Activated naive CD4-positive, alpha-beta T cell treated with Interleukin-2 at 50 U/mL for 16 hours (primary cell): ENCODE measurements at places on chromosomes 13 and 19.

DNA sequence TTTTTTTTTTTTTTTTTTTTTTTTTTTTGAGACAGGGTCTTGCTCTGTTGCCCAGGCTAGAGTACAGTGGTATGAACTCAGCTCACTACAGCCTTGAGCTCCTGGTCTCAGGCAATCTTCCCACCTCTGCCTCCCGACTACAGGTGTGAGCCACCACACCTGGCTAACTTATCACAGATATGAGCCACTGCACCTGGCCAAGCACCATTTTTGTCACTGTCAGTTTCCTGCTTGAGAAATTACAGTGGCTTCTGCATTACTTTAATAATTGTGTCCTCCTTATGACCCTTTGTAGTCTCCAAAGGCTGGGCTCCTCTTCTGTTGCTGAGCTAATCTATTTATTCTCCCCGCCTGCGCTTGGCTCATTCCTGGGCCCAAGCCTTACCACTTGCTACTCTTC lies 16.0 kb downstream of the UBE2L5 start:
- no peak for DNase-seq

DNA sequence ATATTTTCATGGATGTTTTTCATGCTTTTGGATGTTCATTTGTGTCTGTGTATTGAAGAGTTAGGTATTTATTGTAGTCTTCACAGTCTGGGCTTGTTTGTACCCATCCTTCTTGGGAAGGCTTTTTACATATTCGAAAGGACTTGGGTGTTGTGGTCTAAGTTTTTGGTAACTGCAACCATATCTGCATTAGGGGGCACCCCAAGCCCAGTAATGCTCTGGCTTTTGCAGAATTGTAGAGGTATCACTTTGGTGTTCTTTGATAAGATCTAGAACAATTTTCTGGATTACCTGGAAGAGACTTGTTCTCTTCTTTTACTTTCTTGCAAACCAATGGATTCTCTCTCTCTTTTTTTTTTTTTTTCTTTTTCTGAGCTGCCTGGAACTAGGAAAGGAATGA lies 581.3 kb downstream of the DACH1 start:
- DNase-seq: peak; percentile 7

DNA sequence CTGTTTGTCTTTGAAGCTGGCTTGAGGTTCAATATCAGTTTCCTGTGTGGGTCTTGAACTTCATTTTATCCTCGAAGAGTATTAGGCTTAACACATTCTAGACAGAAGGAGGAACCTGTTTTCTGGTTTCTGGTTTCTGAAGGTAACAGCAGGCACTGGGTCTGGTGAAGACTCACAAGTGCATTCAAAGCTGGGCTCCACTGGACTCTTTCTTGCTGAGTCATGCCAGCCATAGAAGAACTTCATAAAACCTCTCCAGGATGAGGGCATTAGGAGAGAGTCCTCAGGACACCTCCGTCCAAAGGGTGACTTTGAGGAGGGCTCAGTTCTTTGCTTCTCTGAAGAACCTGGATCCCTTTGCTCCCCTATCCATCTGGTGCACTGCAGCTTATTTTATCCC lies 668.6 kb upstream of the SLC10A2 start:
- no peak for DNase-seq

DNA sequence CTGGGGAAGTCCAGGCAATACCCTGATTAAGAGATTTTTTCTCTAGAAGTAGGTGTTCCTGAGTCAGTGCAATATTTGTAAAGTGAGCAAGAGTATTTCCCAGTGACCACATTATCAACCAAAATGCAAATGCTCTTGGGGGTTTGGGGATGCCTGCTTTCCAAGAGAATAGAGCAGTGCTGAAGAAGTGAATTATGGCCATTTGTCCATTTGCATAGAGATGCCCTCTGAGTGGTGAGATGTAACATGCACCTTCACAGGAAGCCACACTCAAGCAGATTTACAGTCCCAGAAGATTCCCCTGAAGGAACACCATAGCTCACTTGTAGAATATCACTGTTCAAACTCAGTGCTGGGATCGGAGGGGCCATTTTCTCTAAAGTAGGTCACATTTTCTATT lies 71.8 kb downstream of the TNFSF11 start:
- DNase-seq: no peak

GRCh38 chr13:110454956-110455355 lies 106.6 kb downstream of the RAB20 start:
- DNase-seq: no peak

DNA sequence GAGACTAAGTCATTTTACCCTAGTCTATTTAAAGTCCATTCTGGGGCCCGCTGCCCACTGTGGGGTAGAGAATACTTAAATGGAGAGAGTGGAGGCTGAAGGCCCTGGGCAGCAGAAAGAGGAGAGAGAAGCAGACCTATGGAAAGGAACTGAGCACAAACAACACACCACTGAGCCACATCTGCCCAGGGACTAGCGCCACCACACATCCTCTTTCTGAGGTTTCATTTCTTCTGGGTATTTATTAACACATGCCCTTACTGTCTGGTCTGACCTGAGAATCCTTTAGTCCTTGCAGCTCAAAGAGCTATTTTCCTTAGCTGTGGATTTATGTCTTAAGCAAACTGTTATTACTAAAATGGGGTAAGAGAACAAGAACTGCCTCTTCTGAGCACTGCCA lies 154.0 kb downstream of the NALCN start:
- no peak for DNase-seq

GRCh38 chr13:42009057-42009456 lies 39.4 kb upstream of the DGKH start:
- DNase-seq: no peak

DNA sequence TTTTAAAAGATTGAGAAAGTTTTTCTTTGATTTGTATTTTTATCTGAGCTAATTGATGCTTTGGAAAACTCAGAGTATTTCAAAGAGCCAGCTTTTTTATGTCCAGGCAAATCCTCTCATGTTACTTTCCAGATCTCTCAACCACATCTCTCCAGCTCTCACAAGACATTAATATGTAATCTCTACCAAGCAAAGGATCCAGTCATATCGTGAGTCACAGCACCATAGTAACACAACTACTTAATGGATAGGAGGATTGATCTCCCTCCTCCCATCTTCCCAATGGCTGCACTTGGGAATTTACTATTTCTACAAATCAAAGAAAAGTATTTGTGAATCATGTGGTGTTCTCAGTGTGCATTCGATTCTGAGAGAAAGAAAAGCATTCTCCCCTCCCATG lies 63.3 kb downstream of the POU4F1 start:
- DNase-seq: no peak

GRCh38 chr19:10333758-10334587 lies 644 bp upstream of the RAVER1 start:
- DNase-seq: no peak

DNA sequence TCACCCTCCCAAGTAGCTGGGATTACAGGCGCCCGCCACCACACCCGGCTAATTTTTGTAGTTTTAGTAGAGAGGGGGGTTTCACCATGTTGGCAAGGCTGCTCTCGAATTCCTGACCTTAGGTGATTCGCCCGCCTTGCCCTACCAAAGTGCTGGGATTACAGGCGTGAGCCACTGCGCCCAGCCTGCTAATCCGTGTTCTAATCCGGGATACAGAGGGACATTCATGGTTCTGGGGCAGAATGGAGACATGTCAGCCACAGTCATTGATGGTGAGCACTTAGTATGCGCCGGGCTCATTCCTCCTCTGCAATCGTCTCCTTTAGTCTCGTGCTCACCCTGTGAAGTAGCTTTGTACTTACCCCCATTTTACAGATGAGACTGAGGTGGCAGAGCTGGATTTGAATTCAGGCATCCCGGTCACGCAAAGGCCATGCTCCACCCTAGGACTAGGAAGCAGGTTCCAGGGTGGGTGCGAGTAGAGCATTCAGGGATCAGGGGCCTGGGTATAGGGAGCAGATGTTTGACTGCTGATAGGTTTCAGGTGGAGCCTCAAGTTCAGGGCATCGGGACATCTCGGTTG lies 8.2 kb downstream of the RRAS start:
- DNase-seq: no peak

DNA sequence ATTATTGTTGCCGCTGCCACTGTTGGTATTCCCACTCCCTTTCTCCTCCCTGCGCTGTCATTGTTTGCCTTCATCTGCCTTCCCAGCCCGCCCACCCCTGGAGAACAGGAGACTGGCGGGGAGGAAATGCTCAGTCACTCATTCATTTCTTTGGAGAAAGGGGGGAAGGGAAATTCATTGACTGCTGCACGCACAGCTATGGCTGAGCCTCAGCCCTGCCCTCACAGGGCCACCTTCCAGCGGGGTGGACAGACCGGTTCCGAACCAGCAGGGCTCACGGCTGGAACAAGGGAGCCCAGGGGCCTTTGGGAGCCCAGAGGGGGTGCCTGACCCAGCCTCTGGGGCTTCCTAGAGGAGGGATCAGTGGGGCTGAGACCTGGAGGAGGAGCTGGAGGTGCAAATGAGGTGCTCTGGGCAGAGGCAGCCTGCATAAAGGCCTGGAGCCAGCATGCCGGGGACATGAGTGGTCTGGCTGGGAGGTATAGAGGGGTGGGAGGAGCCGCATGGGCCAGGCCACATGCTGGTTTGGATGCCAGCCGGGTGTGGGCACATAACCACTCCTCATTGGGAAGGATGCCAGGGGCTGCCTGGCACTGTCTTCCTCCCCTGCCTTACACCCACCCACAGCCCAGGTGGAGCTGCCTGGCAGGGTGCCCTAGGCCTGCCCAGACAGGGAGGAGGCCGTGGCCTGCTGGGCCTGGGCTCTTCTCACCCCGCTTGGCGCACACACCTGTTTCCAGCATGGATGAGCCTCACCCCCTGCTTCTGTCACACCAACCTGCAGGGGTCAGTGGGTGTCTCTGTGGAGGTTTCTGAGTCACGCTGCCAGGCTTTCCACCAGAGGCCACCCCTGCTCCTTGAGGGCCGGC lies 26.8 kb downstream of the PPP5C start:
- DNase-seq: no peak

DNA sequence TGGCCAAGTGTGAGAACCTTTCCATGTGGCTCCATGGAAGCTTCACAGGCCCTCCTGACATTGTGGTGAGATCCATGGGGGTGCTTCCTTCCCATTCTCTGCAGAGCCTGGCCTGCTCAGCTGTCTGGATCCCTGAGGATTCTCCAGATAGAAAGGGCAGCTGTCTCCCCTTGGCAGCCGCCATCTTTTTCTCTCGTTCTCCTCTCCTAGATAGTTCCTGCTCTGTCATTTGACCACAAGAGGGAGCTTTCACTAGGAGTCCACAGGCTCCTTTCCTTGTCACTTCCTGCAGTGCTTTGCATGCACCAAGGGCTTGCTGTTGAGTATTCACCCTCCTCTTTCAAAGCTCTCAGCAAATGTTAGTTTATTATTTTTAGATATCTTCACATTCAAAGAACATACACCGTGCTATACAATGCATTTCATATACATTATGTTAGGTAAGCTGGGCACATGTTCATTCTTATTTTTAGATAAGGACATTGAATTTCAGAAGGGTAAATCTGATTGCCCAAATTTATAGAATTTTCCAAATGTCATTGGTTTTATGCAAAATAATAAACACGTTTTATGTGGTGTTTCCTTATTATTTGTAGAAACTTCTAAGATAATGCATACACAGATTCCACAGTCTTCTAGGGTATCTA lies 133.2 kb downstream of the FRY start:
- DNase-seq: no peak

DNA sequence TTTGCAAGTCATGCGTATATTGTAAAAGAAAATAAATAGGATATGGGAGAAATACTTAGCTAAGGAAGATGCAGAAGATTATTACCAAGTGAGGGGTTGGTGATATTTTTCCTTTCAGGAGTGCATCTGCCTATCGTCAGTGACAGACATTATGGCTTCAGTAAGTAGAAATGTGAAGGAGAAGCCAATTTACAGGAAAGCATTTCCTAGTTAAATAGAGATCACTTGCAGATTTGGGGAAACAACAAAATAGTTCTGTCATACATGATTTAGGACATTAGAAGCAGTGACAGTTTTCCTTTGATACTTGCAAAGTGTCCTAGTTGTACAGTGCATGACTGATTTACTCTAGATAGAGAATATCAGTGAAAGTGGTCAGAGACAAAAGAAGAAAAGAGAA lies 747.8 kb upstream of the KLHL1 start:
- DNase-seq: no peak

DNA sequence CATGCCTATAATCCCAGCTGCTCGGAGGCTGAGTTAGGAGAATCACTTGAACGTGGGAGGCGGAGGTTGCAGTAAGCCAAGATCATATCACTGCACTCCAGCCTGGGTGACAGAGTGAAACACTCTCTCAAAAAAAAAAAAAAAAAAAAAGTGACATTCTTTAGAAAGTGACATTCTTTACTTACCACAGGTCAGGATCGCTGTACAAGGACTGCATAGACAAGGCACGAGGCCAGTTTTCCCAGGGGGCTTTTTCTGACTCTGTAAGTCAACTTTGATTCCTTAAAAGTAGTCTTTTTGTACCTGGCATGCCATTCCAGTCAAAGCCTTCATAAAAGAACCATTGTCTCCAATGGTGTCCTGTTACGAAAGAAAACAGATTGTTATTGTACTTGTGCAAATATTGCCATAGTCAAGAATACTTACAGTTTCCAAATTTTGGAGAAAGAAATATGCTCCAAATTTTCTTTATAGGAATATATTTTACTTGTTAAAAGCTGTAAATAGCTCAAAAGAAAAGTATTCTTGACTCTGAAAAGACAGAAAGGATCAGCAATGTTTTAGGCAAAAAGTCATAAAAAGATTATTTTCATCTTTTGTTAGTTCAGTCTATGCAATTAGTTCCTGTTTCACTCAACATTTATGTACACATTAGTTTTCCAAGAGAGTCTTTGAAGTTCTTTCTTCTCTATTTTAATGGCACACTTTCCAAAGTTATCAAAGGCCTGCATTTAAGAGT lies 39.3 kb downstream of the CEACAM1 start:
- no peak for DNase-seq

DNA sequence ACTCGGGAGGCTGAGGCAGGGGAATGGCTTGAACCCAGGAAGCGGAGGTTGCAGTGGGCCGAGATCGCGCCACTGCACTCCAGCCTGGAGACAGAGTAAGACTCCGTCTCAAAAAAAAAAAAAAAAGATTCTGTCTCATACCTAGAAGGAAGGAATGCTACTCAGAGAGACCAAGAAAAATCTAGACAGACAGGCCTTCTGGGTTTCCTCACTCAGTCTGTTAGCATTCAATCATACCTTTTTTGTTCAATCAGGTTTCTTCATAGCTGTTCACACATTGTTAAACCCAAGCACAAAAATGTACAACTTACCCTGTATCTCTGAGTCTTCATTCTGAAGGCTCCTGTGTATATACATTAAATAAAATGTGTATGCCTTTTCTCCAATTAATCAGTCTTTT lies 40.5 kb downstream of the ZNF823 start:
- no peak for DNase-seq

GRCh38 chr19:3108775-3109174 lies 14.6 kb downstream of the GNA11 start:
- peak; percentile 75 for DNase-seq

- peak; percentile 28 for DNase-seq
These were observed 7.3 kb downstream of the POLR2E start for GRCh38 chr19:1087813-1088415.

- DNase-seq: no peak
These were observed 303.4 kb downstream of the GPC6 start for GRCh38 chr13:93529961-93530360.

- DNase-seq: no peak
These were observed 1.8 kb downstream of the PRKACA start for GRCh38 chr19:14115756-14116155.
